Activated CD4-positive, alpha-beta T cell treated with anti-CD3 and anti-CD28 coated beads, Interleukin-2, amount 10 ng/mL, durations not matched to agents 24 days and 14 days (primary cell): ENCODE measurements at places on chromosomes 1 and 21.

DNA sequence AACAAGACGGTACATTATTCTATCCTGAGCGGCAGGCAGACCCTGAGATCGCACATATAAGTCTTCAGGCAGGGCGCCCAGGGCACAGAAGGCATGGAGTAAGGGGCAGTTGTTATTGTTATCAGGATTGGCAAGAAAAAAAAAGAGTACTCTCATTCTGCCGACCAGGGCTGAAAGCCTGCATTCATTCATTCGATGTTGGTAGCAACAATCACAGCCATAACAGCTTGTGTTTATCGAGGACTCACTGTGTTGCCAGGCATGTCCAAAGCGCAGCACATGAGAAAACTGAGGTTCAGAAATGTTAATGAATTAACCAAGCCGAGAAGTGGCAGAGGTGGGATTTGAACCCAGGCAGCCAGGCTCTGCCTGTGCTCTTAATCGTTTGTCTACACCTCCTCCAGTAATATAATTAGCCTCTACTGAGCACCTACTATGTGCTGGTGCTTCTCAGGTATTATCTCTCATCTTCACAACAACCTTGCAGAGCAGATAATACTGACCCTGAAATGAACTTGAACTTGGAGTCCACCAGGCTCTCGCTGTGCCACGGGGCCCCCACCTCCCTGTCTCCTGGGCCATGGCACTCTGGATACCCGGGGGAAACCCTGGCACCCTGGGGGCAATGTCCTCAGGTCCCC, 56.2 kb downstream of the TAS1R2 start:
- DNase-seq, result no peak

GRCh38 chr1:24443241-24443656, 27.6 kb downstream of the NIPAL3 start:
- DNase-seq, result no peak

GRCh38 chr1:54567961-54568360, 19.9 kb downstream of the ACOT11 start:
- no peak for DNase-seq

GRCh38 chr1:93129507-93130099, 50.5 kb downstream of the MTF2 start:
- no peak for DNase-seq

DNA sequence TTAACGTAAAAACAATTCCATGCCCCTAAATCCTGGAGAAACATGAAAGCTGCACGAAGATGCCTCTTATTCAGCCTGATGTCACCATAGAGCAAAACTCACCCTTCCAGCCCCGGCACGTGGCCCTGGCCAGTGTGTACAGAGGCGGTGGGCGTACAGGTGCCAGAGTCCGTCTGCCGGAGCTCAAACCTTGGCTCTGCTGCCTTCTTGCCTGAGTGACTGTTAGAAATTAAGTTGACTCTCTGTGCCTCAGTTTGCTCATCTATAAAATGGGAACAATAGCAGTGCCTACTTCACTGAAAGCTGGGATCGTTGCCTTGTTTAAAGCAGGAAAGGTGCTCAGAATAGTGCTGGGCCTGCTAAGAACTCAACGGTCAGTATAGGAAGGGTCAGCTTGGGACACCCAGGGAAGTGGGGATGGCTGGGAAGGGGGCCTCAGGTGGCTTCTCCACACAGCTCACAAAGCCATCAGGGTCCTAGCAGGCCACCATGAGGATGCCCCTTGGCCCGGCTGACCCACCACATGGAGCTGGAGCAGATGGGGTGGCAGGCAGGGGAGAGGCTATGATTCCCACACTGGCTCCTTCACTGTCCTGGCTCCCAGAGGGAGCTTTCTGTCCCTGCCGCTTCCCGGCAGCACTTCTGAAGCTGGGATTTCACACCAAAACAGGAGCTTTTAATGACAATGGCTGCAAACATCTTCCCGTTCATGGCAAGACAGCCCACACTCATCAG, 237.2 kb downstream of the NPHP4 start:
- no peak for DNase-seq

- no peak for DNase-seq
Measured at GRCh38 chr1:1121611-1122077, 5.8 kb upstream of the C1orf159 start.

DNA sequence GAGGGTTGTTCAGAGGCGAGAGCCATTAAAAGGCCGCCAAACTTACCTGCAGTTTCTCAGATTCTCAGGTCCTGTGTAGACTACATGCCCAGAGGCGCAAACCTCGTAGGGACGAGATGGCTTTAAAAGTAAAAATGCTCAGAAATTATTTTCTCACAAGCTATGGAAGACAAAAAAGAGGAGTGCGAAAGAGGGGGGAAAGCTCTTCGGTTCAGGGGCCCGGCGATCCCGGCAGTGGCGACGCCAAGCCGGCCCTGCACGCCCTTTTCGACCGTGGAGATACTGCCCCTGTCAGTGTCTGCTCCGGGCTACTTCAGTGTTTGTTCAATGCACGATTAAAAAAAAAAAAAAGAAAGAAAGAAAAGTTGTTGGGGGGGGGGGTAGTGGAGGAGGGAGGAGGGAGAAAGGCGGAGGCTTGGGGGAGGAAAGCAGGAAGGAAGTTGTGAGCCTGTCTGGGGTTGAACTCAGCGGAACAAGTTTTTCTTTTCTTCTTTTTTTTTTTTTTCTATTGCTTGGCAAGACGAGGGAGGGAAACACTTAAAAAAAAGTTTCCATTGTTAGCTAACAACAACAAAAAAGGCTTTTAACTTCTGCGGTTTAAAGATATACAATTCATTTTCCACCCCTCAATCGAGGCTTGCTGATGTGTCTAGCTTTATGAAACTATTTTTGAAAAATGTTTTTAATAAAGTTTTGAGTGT, at the start of gene ITPKB:
ITPKB (minus strand) TSS at position 288 of the 701 bp plus-strand sequence. CDS start 1,824 bp downstream, outside the sequence.
- DNase-seq, result peak; percentile 88

DNA sequence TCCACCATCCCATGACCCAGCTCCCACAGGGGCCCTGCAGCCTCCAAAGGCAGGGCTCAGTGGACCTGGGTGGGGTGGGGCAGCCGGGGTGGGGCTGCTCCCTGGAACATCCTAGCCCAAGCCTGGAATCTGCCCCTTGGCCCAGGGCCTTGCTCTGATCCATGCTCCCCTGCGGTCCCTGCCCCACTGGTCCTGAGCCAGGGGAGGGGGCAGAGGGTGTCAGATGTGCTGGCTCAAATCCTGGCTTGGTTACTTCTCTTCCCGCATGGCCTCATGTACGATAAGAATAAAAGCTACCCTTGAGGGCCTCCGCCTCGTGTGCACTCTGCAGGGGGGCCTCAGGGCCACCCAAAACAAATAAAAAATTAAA, 819 bp downstream of the SLC25A34 start:
- DNase-seq, result no peak

DNA sequence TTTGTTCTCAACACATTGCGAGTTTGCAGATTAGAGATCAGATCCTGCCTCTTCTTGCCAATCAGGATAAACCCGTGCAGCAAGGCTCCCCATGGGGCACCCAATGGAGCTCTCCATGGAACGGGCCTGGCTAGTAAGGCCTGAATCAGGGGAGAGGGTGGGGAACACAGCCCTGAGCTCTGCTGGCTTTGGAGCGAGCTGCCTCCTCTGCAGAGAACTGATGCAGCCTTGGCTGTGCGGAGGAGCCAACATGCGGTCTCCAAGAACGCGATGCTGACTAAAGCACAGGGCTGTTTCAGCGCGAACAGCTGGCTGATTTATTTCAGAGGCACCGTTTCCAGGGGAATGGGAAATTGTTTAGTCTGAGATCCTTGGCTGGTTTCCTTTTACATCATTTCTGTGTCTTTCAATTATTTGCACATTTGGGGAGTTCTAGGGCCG, 139.7 kb downstream of the TSEN15 start:
- no peak for DNase-seq

- no peak for DNase-seq
Measured at GRCh38 chr1:156698995-156699394, 6.4 kb downstream of the CRABP2 start.

DNA sequence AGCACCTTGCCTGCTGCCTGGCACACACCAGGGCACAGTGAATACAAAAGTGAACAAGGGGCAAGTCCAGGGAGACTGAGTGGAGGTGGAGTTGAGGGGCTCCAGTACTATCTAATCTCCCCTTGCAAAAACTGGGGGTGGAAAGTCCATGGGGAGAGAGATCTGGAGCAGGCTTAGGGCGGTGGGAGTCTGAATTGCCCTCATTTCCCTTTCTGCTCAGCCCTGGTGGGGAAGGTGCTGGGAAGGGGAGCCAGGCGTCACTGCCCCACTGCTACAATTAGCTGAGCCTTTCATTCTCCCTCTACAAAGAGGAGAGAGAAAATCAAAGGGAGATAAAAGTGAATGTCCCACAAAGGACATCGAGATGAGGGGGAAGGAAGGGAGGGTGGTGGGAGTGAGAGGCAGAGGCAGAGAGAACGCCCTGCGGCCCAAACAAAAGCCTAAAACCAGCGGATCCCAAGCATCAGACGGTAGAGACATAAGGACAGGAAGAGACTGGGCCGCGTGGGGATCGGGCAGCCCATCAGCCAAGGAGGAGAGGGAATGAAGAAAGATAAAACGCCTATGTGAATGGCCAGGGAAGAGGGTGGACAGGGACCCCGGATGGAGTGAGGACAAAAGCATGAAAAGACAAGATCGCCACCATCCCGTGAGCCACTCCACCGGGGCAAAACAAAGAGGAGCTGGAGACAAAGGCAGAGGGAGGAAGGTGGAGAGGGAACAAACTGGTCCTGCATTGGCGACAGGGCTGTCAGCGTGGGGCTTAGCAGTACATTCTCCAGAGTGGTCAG, 46.8 kb upstream of the SOX13 start:
- DNase-seq, result no peak

- DNase-seq, result no peak
Measured at GRCh38 chr1:67264899-67265298, 42.8 kb upstream of the IL12RB2 start.

DNA sequence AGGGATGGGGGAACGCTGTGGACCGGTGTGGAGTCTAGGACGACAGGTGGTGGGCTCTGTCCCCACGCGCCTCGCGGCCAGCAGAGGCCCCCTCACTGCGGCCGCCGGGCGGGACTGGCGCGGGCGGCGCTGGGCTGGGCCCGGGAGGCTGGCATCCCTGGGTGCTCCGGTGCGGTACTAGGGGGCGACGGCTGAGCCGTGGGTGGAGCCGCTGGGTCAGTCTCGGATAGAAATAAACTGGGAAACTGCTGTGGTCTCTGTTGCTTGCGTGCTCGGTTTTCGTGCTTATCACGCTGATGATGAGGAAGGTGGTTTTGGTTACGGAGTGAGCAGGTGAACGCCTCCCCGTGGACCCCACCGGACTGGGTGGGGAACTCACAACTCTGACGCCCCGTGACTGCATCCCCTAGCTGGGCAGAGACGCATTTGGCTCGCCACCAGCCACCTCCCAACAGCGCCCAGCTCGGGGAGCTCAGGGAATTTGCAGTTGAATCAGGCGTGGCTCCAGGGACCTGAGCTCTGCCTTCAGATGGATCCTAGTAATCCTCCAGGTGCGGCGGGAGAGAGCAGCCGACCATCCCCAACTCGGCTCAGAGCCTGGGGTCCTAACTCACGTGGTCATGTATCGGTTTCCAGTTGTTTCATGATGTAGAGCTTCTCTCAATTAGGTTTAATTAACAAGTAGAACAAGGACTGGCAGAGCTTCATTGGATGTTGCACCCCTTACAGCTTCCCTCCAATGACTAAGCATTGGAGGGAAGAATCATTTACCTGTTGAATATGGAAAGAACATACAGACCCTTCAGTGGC, 32.1 kb downstream of the HSD17B7 start:
- DNase-seq, result peak; percentile 56

GRCh38 chr1:56820755-56821461, 1.7 kb upstream of the FYB2 start:
- peak; percentile 91 for DNase-seq

DNA sequence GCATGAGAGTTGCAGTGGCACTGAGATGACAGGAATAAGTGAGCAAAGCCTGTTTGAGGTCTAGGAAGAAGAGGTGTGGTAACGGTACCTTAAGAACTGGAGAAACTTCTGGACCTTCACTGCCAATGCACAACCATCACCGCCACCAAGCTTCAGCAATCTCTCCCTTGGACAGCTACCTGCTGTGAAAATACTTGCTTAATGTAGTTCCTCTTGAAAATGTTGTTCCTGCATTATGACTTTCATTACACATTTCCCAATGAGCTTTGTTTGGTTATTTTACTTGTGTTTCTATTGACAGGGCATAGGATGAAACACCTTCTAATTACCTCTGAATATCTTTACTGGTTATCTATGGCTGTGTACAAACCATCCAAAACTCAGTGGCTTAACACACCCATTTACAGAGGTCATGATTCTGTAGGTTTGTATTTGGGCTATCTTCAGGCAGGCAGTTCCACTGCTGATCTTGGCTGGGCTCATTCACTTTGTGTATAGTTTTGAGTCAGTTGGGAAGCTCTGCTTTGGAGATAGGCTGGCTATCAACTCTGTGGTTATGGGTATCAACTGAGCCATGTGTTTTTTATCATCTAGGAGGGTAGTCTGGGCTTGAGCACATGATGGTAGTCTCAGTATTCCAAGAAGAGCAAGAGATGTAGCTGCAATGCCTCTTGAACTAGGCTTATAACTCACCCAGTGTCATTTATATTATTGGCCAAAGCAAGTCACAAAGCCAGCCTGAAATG, 149.4 kb downstream of the ELAVL4 start:
- DNase-seq, result no peak

DNA sequence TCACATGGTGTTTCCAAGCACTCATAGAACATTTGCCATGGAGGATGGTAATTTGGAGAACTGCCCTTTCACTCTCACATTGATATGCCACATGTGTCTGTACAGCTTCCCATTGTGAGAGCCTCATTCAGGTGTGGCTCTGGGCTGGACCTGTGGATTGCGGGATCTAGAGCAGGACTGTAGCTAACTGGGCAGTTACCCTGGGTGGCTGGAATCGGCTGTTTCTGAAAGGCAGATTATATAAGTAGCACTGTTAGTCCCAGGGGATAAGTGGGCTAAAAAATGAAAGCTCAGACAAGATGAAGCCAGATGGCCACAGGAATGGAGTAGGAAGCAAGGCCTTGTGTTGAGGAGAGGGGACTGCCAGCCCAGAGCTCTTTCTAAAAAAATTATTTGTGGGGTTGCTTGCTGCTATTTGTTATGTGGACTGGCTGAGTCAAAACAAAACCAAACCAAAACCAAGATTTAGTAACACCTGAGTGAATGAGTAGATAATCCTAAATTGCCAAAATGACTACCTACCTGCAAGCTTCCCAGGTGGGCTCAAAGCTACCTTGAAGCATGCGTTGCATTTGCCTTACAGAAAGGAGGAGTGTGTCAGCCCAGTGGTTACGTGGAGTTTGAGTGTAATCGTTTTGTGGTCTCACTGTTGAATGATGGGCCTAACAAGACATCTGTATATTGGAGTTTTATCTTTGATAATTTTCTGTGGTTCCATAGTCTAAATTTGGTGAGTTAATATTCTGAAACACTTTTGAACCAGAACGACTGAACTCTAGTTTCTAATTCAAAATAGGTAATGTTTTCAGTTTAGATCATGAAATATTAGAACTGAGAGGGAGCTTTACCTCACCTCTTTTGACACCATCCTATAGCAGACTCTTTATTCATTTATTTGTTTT, 58.0 kb downstream of the SDCCAG8 start:
- no peak for DNase-seq

- peak; percentile 93 for DNase-seq
Measured at GRCh38 chr21:42233067-42233961, 14.4 kb downstream of the ABCG1 start.
